Fibroblast of villous mesenchyme (primary cell): ENCODE measurements at places on chromosomes 1 and 21.

DNA sequence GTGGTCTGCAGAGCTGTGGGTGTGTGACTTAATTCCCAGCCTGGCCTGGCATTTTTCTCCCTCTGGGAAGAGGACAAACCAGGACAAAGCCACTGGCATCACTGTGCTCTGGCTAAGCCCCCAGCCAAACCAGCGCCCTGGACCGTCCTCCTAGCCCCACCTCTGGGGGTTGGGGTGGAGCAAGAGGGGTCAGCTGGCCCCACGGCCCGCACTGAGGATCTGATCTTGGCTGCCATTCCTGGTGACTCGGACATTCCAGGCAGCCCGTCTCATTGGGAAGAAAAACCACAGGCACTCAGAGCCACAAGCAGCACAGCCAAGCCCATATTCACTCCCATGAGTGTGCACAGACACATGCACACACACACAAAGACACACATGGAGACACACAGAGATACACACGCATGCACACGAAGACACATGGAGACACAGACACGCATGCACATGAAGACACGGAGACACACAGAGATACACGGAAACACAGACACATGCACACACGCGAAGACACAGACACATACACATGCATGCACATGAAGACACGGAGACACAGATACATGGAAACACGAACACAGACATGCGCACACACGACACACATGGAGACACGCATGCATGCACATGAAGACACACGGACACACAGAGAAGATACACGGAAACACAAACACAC lies 2.3 kb upstream of the MXRA8 start:
- DNase-seq: peak; percentile 94

GRCh38 chr1:109898842-109899241 lies 11.8 kb upstream of the CSF1 start:
- no peak for DNase-seq

- peak; percentile 65 for DNase-seq
These were observed 31.0 kb downstream of the SLC45A1 start for GRCh38 chr1:8348777-8349472.

DNA sequence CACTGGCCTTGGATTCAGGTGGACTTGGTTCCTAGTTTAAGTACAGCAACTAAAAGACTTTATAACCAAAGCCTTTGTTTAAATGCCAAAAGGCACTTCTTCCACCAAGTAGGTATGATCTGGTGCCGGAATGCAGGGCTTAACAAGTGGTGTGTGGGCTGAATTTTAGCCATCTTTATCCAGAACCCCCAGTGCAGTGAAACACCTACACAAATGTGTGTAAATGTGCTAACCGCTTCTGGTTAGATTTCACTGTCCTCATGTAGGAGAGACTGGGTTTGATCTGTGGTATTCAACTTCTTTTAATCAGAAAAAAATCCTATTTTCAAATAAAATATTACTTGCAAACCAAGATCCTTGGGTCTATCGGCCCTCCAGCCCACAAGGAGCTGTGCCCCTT lies 10.3 kb downstream of the SLAMF1 start:
- no peak for DNase-seq

GRCh38 chr1:200929530-200930278 lies 35.0 kb downstream of the INAVA start:
- DNase-seq: no peak

GRCh38 chr21:37060296-37060695 lies 12.6 kb downstream of the PIGP start:
- DNase-seq: peak; percentile 96

- no peak for DNase-seq
These were observed 35.8 kb downstream of the C1orf198 start for GRCh38 chr1:230832476-230832875.

DNA sequence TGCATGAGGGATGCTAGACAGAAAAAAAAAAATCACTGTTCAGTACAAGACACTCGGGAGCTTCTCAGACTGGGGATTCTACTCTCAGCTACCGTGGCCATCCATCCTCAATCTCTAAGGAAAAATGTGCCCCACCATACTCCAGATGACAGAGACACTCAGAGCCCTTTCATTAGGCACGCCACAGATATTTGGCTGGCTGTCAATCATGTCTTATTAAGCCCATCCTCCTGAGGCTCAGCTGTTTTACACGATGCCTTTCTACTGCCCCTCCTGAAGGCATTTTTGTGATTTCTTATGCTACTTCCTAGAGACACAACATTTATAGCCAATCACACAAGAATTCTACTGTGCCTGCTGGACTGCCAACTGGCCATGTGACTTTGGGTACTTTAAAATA lies 92.9 kb downstream of the KIF14 start:
- DNase-seq: no peak

- peak; percentile 65 for DNase-seq
These were observed 19.0 kb upstream of the SUMO3 start for GRCh38 chr21:44836666-44837471.

DNA sequence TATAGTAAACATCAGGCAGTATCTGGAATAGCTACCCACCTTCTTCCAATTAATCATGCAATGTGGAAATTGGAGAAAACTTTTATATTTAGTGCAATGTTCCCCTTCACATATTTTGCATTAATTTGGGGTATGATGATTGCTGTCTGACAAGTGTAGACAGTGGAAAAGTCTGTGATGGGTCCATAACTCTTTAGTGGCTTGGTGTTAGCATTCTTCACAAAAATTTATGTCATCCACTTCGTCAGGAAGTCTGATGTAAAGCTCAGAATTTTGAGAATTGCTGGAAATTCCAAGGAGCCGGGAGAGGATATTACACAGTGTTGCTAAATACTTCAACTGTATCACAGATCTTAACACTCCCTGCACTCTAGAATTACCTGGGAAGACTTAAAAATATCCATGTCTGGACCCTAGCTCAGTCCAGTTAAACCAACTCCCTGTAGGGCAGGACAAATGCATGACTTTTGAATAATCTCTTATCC lies 549.7 kb upstream of the PLXNA2 start:
- DNase-seq: no peak

DNA sequence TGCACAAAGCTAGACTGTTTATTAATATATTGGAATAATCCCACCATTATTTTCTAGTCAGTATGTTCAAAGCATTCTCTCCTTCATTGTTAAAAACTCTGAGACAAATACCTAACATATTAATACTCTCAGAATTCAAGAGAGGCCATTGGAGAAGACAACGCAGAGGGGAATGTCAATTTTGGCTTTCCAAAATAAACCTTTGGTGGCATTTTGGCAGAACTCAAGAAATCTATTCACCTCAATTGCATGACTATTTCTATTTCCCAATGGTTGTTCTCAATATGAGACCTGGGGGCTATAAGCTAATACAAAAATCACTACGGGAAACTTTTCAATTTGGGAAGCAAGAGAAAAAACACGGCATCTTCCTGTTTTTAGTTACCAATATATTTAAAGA lies 58.5 kb downstream of the RUSC1 start:
- no peak for DNase-seq

GRCh38 chr1:226967665-226968064 lies 27.6 kb downstream of the COQ8A start:
- no peak for DNase-seq

DNA sequence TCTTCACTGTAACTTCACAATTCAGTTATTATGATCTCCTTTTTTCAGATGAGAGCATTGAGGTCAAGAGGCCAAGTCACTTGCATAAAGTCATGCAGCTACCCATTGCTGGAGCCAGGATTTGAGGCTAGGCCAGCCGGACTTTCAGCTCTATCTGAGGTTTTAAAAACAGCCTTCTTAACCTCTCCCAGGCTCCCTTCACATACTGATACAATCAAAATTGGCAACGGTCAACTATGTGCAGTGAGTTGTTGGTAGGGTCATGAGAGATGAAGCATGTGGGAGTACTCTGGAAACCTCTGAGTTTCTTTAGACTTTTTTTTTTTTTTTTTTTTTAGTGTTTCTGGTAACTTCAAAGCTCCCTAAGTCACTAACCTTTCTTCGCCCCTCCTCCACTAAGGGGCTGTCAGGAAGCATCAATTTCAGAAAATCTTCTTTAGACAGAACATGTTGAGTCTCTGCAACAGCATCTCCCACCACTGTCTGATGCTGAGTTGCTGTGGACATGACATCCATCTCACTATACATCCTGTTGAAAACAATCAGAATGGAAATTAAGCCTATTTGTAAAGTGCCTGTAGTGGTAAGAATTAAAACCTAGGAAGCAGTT lies 201.8 kb downstream of the SIPA1L2 start:
- DNase-seq: peak; percentile 19

GRCh38 chr1:213327017-213327667 lies 276.1 kb downstream of the RPS6KC1 start:
- DNase-seq: peak; percentile 47

DNA sequence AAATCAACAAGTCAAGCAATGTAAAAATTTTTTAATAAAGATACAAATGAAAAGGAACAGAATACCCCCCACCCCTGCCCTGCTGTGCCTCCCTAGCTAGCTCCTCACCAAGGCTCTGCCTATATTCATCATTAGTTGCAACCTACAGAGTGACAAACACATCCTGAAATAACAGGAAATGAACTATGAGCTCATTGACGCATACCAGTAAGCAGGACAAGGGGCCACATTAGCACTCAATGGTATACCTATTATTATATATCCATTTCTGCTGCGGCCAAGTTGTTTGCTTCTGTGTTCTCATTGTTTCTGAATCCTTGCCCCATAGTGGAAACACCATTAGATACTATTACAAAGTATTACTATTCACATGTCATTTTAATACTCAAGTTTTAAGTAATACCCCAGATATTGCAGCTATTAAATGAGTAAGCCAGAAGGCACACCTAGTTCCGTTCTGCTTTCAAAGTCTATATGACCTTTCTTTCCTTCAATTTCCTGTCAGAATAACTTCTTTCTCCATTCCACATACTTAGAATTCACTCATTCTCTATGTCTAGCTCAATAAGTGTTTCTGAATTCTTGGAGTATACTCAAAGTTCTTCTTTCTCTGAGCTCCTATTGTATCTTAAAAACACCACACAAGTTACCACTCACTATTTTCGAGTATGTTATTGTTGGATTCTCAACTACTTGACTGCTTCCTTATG lies 1214.9 kb downstream of the PLA2G4A start:
- DNase-seq: no peak

DNA sequence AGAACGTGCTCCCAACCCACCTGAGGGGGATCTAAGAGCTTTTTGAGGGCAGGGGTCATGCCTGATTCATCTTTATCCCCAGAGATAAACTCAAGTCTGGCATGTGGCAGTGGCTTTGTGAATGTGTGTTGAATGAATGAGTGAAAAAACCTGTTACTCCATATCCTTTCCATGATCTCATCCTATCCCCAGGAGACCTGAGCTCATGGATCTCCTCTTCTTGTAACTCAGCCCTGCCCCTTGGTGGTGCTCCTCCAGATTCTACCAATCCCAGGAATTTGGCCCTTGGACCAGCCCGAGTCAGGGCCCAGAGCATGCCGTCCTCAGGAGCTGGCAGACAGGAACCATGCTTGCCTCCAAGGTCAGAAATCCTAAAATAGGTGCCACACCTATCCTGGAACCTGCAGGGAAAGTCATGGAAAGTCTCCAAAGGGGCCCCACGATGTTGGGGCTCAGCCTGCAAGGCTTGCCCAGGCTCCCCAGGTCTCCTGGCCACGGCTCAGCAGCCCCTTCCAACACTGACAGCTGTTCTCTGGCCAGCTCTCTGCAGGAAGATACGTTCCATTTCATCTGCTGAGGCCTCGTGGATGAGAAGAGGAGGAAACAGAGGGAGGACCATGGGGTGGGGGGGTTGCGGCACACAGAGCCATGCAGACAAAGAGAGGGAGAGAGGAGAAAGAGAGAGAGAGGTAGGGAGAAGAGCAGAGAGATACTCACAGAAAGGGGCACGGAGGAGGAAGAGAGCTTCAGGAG lies 214.6 kb downstream of the TRABD2B start:
- DNase-seq: no peak

- no peak for DNase-seq
These were observed 20.7 kb downstream of the TRIM62 start for GRCh38 chr1:33161061-33161681.

DNA sequence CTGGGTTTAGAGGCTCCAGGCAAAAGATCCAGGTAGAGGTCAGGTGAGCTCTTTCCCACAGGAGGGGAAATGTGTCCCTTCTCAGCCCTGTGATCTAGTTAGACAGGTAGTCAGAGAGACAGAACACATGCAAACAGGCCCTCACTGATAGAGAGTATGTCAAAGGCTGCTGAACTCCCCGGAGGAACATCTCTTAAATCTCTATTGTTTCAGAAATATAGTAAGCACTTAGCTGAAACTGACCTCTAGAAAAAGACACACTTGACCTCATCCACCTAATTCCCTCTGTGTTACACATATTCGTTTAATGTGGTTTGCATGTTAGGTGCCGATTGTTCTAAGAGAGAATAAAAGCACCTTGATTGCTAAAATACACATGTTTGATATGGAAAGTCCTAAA lies 23.3 kb downstream of the SUSD4 start:
- DNase-seq: no peak

- DNase-seq: no peak
These were observed 9.6 kb upstream of the BGLAP start for GRCh38 chr1:156232201-156232894.

DNA sequence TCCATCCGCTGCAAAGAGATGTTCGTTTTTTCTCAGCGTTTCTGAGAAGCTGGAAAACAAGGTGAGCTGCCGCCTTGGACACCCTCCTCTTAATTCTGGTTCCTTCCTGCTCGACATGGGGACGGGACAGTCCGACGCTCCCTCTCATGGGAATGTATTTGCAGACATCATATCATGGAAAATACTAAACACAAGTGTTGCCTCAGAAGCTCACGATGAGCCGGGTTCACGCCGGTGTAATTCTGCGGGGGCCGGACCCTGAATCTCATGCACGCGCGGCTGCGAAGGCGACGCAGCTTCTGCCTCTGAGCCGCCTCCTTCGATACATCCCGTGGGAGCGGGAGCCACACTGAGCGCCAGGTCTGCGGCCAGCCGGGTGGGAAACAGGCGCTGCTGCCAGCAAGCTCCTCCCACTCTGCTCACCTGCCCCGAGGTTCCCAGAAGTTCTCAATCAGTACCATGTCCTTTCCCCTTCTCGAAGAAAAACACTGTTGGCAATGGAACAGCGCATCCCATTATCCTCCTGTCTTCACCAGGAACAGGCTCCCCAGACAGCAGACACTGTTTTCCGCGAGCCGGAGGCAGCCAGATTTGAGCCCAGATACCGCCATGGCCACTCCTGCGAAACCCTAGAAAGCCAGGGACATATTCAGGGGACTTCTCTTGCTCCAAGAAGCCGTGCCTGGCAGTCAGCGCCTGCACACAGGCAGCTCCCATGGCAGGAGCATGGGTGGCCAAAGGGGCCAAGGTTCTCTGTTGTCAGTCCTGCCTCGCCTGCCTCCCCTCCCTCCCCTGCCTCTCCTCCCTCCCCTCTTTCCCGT lies 98.0 kb downstream of the WDR4 start:
- peak; percentile 21 for DNase-seq

GRCh38 chr1:25245809-25246599 lies 1.2 kb downstream of the RSRP1 start:
- peak; percentile 57 for DNase-seq

- DNase-seq: no peak
These were observed 53.3 kb upstream of the TINAGL1 start for GRCh38 chr1:31523012-31523411.

- no peak for DNase-seq
These were observed 8.9 kb upstream of the KCNE1 start for GRCh38 chr21:34520764-34521508.

GRCh38 chr1:12436817-12437599 lies 181.0 kb downstream of the DHRS3 start:
- DNase-seq: peak; percentile 43
